ENCODE measurements at places on chromosomes 5 and 9.

DNA sequence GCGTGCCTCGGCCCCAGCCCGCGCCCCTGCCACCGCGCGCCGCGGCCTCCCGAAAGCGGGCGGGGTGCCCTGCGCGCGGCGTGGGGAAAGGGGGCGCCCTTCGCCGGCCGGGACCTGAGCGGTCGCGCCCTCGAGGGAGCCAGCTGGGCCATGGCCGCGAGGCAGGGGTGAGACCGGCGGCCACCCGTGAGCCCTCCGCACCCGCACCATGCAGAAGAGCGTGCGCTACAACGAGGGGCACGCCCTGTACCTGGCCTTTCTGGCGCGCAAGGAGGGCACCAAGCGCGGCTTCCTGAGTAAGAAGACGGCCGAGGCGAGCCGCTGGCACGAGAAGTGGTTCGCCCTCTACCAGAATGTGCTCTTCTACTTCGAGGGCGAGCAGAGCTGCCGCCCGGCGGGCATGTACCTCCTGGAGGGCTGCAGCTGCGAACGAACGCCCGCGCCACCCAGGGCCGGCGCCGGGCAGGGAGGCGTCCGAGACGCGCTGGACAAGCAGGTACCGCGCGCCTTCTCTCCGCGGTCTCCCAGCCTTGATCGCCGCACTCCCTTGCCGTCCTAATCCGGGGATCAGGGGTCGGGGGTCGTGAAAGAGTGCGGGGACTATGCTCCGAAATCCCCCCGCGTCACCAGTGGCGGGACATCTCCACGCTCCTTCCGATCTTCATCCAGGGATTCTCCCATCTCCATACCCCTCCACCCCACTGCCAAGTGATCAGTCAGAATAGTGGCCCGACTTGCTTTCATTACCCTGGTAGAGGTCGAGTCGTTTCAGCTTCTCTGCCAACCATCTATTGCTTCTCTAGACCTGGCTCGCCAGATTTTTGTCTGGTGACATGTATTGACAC, 590 bp downstream of the RASGRF2 start:
- no peak for DNase-seq

DNA sequence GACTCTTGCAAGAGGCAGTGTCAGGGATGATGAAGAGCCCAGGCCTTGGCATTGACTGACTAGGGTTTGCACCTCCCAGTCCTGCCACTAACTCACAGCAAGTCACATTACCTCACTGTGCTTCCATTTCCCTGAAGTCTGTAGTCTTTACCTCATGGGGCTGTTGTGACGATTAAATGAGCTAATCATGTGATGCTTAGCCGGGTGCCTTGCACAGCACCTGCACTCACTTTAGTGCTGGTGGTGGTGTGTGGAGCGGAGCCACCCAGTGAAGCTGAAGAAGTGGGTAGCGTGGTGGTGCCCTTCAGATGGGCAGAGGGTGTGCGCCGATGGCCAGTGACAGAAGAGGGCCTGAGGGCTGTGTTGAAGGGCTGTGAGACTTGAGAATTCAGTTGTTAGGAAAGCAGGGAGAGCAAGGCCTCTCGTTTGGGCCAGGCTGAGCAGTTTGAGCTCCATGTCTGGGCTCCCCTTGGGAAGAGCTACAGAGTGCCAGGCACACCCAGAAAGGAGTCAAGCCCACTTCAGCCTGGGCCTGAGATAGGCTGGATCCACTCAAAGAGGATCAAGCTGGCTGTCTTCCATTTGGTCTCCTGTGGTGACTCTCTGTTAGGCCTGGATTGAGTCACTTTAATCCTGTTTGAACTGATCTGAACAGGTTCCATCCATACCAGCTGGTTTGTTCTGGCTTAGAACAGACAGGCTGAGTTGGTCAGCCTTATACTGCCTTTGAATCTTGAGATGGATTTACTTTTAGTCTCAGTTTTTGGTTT, 42.5 kb downstream of the RALGPS1 start:
- no peak for DNase-seq

GRCh38 chr5:62369039-62369438, 34.7 kb downstream of the DIMT1 start:
- DNase-seq = no peak

GRCh38 chr5:116738239-116738614, 163.6 kb upstream of the SEMA6A start:
- no peak for DNase-seq

GRCh38 chr9:133563291-133563796, 28.8 kb downstream of the ADAMTSL2 start:
- peak; percentile 31 for DNase-seq

GRCh38 chr5:37740331-37741066, 99.3 kb downstream of the GDNF start:
- no peak for DNase-seq

- DNase-seq = peak; percentile 38
These were observed 145.7 kb upstream of the DAB2 start for GRCh38 chr5:39570403-39571027.

DNA sequence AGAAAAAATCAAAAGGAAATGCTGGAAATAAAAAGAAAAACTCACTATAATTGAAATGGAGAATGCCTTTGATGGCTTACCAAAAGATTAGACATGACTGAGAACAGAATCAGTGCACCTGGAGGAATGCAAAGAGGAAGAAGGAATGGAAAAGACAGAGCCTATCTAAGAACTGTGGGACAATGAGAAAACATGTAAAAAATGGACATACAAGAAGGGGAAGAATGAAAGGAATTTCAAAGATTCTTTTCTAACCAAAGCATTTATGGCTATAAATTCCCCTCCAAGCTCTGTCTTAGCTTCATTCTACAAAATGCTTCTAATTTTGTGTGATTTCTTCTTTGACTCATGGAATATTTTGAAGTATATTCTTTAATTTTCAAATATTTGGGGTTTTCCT, 47.5 kb upstream of the CLK4 start:
- no peak for DNase-seq

DNA sequence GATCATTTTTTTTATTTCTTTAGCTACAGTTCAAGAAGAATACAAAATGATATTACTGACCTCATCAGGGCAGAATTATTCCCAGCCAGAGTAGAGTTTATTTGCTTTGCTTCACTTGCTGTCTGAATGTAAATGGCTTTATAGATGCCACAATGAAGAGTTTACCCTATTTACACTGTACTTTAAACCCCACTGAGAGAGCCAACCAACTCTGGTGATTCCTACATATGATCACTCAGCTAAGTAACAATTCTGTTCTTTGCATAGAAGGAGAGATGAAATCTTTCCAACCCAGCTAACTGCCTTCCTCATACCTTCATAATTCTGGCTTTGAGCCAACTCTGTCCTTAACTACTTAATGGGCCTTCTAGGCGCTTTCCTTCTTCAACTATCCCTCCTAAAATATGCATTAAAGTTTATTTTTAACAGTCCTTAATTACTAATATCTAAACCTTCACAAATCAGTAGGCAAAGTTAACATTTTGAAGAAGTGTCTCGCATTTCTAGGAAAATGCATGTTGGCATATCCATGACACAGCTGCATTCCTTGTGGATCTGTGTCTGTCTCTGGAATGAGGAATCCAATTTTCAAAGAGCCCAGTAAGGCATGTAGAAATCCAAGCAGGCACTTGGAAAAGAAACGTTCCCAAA, 284.8 kb upstream of the GRAMD2B start:
- peak; percentile 14 for DNase-seq

DNA sequence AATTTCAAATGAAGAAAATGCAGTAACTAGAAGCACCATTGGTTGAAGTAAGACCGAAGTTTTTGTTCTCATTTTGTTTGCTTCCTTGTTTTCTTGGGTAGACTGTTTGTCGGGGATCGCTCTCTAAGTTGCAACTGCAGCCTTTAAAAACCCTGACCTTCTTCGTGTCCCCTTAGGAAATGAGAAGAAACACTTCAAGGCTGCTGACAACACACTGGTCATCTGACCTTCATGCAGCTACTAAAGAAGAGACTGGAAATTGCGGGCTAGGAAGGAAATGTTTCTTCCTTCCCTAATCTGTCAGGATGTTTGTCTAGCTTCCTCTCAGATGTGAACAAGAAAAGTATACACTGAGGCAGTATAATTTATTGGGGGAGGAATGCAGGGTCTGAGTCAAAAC, 50.7 kb upstream of the CHSY3 start:
- DNase-seq = no peak

DNA sequence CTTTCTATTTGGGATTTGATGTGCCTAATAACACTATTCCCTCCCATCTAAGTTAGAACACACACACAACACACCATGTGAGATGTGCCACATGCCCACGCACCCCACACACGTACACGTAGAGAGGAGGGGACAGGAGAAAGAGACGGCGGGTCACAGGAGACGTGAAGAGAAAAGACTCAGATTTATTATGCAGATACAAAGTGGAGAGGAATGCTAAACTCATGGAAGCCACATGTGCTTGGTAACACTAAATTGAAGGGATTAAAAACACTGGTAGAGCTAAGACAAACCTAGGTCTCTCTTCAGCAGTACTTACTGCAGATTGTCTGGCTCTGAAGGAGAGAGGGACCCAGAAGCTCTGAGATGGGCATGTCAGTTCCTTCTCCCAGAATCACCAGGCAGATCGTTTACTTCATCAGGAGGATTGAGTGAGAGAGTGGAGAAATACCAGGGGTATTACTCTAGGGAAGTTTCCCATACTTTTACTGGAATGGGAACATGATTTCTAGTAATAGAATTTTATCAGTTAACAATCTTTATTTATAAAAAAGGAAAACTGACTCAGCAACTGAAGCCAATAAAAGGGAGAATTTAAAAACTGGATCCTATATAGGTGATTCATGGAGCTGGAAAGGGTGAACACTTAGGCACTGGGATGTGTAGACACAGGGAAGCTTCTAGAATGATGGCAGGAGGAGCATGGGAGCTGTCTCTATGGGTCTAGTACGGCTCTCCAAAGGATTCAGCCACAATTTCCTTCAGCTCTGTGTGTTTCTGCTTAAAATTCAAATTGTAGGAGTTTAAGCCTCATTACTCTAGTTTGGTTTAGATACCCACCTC, 139.4 kb downstream of the MACIR start:
- DNase-seq = no peak

GRCh38 chr5:147832541-147832940, 1.1 kb upstream of the SPINK1 start:
- no peak for DNase-seq

DNA sequence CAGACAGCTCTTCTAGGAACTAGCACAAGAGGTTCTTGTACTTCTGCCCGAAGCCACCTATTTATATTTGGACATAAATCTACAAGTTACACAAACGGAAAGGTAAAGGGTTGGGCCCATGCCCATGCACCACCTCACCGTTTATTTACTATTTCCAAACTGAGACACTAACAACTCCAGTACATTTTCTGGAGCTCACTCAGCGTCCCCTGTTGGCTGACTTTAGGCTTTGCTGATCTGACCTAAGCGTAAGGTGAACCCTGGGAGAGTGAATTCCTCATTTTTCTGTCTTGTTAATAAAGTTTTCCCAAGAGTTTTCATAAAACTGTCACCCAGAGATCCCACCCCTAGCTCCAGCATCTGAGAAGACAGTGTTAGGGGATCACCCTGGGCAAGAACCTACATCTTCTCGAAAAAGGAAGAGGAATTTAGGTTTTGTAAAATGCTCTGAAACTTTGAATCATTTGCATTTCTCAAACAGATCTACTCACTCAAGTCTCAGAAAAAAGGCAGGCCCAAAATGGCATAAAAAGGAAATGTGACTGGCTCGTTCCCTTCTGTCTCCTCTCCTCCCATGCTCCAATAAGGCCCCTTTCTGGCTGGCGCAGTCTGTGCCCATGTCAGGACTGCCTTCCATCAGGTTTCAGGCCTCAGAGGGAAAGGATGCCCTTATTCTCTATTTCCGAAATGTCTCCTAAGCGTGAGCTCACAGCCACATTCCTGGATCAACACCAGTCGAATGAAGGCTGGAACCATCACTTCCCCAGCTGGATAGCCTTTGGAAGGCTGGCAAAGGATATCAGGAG, 201.3 kb downstream of the FANCC start:
- DNase-seq = no peak

- DNase-seq = peak; percentile 46
These were observed 113.9 kb downstream of the WNK2 start for GRCh38 chr9:93297659-93298497.
